ENCODE measurements at places on chromosomes 12 and 14. TPM values are rescaled to one million over a fixed set of nuclear protein-coding genes. Genes with fewer than 3 reads are reported as not detected.
A peak's percentile ranks its signal among the peaks of the same experiment; 100 is the strongest.

DNA sequence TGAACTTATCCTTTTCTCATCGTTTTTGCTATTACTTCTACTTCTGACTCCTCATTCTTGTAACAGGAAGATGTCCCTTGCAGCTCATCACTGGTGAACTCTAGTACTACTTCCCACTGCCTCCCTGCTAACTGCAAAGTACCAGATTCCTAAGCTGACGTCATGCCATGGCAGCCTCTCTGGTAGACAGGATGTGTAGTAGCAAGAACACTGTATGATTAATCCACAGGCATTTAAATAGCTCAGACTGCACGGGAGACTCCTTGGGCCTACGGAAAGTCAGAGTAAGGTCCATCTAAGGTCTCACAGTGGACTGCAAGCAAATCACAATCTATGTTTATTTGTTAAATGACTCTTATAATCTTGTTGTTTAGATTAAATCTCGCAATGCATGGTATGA lies 43.5 kb downstream of the DNAI7 start:
- H3K4me1 ChIP-seq: no peaks in the 10 kb centered on the region
- peak; percentile 51 for DNase-seq
- no peak overlapping the region for H3K4me3 ChIP-seq
- H3K36me3 ChIP-seq: no peaks in the 10 kb centered on the region

The VRTN gene
- total RNA-seq: not detected

The PLEKHG7 gene
- not detected for total RNA-seq

GRCh38 chr12:53118751-53119300 lies 15.5 kb downstream of the SOAT2 start:
- no peak for DNase-seq
- no peaks in the 10 kb centered on the region for H3K4me1 ChIP-seq
- H3K27ac ChIP-seq: no peak overlapping the region
- no peak overlapping the region for H3K4me3 ChIP-seq
- no peaks in the 10 kb centered on the region for H3K27me3 ChIP-seq
- no peaks in the 10 kb centered on the region for H3K36me3 ChIP-seq

DNA sequence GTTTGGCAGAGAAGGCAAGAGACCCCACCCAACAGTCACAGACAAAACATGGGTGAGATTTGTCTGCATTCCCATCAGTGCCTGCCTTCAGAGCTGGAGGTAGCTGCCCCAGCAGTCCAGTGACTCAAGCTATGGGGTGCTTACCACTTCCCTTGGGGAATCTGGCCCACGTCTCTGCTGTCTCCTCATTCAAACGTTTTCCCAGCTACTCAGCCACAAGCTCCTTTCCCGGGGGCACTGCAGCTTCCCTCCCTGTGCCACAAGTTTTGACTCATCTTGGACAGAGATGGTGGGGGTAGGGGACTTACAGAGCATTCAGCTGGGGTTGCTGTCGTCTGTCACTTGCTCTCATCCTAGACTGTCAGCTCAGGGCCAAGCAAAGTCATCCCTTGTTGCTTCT lies 66.6 kb downstream of the FBXL14 start:
- peak; percentile 66 for DNase-seq
- no peaks in the 10 kb centered on the region for H3K36me3 ChIP-seq
- peaks cover 13% of the 10 kb centered on the region for H3K27me3 ChIP-seq
- H3K4me1 ChIP-seq: peaks cover 10% of the 10 kb centered on the region
- no peak overlapping the region for H3K27ac ChIP-seq

- 0 out of 2 replicates have a peak, but pooled peaks cover 3% of the 10 kb centered on the region for H3K4me1 ChIP-seq
- no peak overlapping the region for H3K27ac ChIP-seq
- no peak for DNase-seq
- no peak overlapping the region for H3K4me3 ChIP-seq
These were observed 237.9 kb upstream of the PLEKHG7 start for GRCh38 chr12:92464911-92465310.

The SOCS4 gene
- 21.9 TPM for total RNA-seq

Data from PC-3 (cell line).